ENCODE measurements at places on chromosomes 2 and 18.

DNA sequence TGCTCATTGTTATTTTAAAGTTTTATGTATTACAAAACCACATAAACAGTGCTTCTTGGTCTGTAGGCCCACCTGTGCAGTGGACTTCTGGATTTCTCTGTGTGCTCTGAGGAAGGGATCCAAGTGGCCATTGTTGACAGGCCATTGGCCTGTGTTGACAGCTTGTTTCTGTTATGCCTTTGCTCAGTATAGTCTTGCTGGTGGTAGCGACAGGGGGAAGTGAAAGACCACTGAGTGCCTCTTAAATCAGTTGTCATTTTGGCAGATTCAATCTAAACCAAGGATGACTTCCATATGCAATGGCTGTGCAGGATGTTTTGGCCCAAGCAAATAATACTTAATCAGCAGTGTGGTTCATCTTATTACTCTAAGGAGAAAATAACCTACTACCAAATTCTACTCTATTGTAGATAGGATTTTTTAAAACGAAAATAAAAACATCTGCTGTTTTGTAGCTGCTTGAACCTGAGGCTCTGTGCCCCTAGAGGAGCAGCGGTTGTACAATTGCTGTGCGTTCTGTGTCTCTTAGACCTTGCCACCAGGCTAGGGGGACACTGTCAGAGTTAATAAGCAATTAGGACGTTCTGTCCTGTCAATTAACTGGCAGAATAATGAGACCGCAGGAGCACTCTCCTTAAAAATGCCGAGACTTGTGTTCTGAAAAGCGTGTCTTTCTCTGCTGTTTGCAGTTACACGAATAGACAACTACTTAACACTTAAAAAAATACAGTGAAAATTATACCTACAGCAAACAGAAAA lies 108.2 kb downstream of the RHBDD1 start:
- no peak for DNase-seq

DNA sequence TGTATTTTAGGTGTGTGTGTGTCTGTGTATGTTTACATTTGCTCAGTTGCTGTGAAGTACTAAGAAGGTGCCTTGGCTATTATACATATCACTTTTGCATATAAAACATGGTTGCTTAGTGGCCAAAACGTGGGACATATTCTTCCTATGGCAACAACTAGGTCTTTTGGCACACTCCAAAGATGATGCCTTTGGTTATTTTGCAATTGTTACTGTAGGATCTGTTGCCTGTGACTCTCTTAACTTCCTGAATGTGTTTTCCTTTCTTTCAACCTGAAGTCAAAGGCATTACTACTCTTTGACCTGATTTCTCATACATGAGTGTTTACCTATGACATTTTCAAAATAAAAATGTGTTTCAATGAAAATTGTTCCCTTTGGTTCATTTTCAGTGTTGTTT lies 160.5 kb downstream of the UBE2E3 start:
- no peak for DNase-seq

- DNase-seq: no peak
These were observed 63.1 kb downstream of the USP40 start for GRCh38 chr2:233503481-233503880.

DNA sequence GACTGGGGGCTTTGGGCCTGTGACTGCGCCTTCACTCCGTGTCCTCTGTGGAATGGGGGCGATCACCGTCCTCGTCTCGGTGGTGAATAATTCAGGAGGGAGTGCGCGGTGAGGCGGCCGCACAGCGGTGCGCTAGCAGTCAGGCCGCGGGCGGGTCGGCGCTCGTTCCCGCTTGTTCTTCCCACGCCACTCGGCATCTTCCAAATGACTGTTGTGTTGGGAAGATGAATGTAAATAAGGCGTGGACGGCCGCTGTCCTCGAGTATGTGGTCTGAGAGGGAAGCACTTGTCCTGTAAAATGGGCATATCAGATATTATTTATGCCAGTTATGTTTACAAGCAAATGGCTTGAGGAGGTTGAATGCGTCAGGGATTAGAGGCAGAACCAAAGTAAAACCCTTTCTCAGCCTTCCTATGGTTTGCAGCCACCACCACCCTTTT lies 608 bp upstream of the VPS4B start:
- no peak for DNase-seq

DNA sequence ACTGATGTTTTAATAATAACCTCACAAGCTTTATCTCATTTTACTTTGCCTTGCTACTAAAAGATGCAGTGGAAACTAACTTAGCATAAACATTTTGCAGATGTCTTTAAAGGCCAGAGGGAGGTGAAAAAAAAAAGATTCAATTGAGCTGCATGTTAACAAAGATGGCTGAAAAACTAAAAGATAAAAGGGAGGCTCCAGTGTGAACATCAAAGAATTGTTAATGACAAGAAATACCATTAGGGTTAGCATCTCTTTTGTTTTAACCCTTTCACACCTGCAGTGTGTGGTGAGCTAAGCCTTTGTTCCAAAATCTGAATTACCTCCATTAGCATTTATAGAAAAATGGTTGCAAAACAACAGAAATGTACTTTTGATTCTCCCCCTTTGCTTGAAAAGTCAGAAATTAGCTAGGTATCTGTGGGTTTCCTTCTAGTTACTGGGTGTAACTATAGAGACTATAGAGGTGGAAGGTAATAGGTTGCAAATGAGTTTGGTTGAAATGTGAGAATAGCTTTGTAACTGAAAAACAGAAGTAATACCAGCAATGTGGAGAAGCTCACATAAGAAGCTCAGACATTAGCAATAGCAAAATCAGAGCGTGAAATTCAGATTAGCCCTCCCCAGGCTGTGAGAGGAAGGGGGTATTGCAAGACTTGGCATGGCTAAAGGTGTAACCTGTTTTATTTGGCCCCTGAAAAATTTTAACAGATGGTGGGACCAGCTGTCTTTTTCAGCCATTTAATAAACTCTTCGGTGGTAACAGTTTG lies 34.8 kb upstream of the SP5 start:
- no peak for DNase-seq

DNA sequence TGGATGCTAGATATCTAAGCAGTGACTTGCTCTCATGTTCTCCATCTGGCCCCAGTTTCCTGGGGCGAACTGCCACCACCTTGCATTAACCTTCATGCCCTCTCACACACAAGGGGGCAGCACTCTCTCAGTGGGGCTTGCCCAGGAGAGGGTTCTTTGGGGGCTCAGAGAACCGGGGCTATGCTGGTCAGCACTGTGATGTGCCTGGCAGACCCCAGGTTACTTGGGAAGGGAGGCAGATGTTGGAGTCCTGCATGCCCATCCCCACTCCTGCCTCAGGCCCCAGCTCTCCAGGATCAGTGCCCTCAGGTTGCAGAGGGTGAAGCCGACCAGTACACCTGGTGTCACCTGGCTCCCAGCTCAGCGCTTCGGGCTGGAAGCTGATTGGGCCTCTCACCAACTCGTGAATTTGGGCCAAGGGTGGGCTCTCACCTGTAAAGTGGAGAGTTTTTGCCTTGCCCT lies 396.2 kb upstream of the HS6ST1 start:
- no peak for DNase-seq

DNA sequence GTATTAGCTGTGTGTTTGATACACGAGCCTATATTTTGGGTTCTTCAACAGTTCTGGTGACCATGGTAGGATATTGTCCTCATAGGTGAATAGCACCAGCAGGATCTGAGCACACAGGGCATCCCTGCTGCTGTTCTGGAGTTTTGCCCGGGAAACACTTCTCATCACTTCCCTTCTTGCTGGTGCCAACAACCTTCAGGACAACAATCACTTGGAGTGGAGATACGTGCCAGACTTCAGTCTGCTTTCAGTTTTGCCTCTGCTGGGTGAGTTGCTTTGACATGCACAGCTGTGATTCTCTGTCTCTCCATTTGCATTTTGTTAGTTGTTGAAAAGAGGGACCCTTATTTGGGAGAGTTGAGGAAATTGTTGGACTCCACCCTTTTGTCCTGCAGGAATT lies 1347.2 kb upstream of the DDX18 start:
- DNase-seq: no peak

- no peak for DNase-seq
These were observed 20.9 kb downstream of the LOXHD1 start for GRCh38 chr18:46636040-46636630.

DNA sequence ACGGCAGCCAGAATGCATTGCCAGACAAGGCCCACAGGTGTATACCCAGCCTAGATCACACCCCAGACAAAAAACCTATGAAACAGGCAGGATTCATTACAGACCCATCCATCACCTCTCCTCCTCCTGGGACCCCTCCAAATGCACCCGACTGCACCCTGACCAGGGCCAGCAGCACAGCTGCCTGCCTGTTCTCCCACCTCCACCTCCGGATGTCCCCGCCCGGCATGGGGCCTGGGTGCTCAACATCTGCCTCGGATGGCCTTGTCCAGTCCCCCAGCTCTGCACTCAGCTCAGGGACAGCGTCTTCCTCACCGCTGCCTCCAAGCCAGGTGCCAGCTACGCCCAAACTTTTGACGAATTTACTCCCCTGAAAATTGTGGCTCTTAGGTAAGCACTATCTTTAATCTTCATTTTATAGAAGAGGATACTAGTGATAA lies 91.1 kb downstream of the TPO start:
- DNase-seq: no peak

DNA sequence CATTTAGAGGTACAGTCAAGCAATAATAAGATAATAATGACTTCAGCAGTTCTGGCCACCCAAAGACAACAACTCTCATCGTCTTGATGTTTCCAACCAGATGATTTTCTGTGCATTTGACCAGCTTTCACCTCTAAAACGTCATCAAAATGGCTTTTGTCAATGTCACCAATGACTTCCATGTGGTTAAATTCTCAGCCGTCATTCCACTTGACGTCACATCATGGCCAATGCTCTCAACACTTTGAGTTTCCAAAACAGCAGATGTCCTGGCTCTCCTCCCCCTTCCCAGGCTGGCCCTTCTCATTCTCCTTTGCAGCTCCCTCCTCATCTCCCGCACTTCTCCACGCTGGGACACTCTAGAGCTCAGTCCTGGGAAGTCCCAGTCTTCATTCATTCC lies 258.3 kb downstream of the BCL2 start:
- no peak for DNase-seq

GRCh38 chr2:63962186-63962585 lies 57.0 kb downstream of the VPS54 start:
- no peak for DNase-seq

GRCh38 chr2:230893841-230894781 lies 29.4 kb downstream of the ITM2C start:
- no peak for DNase-seq

DNA sequence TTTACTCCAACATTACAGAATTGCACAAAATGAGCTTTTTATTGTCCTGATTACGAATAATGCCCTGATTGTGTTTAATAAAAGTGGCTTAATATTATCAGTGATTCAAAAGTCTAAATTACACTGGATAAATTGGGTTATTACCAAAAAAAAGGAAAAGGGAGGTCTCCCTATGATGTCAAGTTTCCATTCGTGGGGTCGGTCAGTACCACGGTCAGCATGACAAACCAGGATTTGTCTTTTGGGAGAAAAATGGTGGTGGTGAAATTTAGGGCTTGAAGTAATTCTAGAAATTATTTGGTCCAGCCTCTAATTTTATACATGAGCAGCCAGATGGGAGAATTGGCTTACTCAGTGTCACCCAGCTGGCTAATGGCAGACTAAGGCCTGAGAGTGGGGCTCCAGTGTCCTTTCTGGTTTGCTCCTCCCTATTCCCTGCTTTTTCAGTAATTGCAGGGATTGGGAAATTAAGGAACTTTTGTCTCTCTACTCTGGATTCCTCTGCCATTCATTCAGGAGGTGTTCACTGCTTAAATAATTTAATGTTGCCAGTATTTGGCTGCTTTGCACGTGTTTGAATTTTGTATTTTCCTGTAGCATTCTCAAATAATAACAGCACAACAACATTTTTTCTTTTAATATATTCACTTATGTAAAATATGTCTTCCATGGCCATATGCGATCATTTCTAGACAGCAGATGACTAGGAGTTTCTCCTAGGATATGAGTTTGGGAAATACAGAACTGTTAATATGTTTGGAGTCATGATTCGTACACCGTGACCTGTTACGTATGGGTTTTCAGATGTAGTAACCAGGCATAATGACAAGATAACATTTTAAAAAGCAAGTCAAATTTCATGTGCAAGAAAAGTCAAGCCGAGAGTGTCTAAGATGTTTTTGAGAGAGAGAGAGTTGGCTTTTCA lies 128.9 kb upstream of the NOSTRIN start:
- DNase-seq: no peak

- no peak for DNase-seq
These were observed 98.1 kb downstream of the SETBP1 start for GRCh38 chr18:44778788-44779187.
